ENCODE measurements at places on chromosomes 12 and 14.
A peak's percentile ranks its signal among the peaks of the same experiment; 100 is the strongest.

DNA sequence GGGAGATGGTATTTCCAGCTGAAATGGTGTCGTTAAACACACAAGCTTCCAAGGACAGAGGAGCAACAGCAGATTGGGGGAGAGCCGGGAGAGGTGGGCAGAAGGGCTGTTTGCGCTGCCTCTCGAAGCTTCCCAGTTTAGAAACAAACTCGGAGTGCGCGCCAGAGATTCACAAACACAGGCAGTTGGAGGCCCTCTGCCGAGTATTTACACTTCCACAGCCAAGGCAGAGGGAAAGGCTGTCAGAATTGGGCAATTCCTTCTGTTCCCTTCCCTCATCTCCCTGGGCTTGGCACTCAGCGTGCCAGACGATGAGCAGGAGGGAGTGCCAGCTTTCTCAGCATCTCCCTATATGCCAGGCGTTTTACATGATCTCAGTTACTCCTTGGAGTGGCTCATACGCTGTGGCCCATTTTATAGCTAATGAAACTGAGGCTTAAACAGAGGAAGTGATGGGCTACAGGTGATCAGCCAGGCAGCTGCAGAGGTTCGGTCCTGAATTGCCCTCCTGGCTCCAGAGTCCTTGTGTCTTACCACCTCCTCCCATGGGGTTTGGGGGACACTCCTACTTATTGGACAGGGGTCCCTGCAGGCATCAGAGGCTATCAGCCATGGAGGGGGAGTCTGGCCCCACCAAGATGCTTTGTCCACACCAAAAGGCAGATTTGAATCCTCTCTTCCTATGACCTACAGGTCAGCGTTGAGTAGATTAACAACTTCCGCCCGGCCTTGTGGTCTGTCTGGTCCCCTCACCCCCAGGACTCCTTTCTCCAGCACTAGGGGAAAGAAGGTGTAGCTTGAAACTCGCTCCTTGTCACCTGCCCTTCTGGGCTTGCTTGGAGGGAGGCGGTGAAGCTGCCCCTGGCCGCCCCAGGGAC lies 3.1 kb downstream of the FAM222A start:
- DNase-seq, result no peak

DNA sequence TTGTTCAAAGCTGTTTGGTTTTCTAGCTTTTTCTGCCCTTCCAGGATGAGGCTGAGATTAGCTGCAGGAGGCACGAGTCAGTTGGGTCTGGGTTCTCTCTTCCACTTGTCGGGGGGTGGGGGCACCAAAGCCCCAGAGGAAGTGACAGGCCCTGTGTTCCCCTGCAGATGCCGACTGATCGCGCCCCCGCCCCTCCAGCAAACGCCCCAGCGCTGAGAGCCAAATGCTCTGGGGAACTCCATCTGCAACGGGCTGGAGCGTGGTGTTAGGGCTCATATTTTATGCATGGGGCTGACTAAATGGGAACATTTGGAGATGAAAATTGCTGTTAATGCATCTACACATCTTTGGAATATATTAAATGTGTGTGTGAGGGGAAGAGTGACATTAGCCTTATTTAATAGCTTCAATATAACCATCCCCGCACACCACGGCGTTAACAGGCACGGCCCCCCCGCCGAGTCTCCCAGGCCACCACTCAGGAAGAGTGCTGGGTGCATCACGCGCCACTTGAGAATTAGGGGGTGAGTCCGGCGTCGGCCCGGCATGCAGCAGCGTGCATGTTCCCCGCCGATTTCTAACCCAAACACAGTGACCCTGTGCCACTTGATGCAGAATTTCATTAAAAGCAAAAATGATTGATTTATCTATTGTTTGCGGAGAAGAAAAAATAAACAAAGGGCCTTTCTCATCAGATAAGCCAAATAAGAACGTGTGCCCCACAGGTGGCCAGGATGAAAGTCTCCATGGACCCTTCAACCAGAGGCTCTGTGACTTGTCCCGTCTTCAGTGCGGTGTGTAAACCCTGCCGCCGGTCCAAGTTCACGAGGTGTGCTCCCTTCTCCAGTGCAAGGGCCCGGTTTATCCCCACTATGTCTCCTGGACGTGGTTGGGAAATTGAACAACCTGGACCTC lies 165.0 kb upstream of the RTL1 start:
- no peak for DNase-seq

- DNase-seq, result no peak
Observed at GRCh38 chr12:1189163-1189562, 198.1 kb downstream of the ERC1 start.

DNA sequence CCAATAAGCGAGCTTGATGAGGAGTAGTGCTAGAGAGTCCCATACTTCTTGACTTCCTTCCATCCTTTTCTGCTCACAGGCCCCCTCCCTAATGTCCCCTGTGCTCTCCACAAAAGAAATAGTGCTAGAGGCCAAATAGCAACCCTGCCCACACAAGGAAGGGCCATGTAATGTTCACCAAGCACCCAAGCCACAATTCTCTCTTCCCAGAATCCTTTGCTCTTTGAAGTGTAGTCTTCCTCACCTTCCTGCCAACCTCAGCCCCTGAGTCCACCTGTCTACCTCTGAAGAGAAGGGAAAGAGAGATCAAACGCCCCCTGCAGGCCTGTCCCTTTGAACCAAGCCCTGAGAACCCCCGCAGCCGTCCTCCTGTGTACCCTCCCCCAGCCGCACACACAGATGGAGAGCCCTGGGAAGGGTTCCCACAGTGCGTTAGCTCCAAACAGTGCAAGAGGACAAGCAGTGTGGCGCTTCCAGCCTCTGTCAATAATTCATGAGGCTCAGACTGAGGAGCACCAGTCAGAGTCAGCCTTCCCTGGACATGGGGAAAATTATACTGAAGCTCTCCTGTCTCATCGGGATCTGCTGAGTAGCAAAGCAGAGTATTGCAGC lies 1.9 kb upstream of the DHRS4 start:
- DNase-seq, result peak; percentile 11

DNA sequence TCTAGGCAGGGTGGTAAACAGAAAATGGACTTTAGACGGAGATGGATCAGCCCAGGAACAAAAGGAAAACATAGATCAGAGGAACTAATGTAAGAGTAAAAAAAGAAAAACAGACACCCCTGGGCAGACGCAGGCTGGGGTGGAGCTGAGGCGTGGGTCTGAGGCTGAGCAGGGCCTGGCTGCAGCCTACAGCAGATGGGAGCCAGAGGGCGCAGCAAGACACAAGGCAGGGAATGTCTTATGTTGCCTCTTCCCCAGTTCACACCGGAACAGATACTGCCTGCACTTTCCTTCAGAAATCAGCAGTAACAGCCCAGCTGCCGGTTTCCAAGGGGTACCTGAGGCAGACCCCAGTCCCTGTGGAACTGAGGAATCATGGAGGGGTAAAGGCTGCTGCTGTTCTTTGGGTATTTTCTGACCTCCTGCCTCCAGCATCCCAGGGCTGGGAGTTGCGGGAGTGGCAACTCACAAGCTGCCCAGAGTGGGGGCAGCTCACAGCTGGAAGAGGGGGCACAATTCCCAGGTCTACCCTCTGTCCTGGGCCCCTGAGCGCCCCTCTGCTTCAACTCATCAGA lies 9.8 kb downstream of the ZNF605 start:
- no peak for DNase-seq

- no peak for DNase-seq
Observed at GRCh38 chr12:55642267-55642666, 5.6 kb downstream of the OR10P1 start.

GRCh38 chr12:47360771-47361388 lies 281.1 kb upstream of the AMIGO2 start:
- no peak for DNase-seq

GRCh38 chr12:6285063-6285477 lies 25.4 kb upstream of the PLEKHG6 start:
- peak; percentile 65 for DNase-seq

GRCh38 chr14:68412505-68413465 lies 380.1 kb downstream of the ZFP36L1 start:
- no peak for DNase-seq

GRCh38 chr14:20690848-20691640 lies 2.5 kb downstream of the ANG start:
- peak; percentile 34 for DNase-seq

GRCh38 chr14:74569806-74570591 lies 42.0 kb downstream of the LTBP2 start:
- no peak for DNase-seq

GRCh38 chr14:36618641-36619040 lies 36.2 kb upstream of the NKX2-8 start:
- DNase-seq, result no peak

DNA sequence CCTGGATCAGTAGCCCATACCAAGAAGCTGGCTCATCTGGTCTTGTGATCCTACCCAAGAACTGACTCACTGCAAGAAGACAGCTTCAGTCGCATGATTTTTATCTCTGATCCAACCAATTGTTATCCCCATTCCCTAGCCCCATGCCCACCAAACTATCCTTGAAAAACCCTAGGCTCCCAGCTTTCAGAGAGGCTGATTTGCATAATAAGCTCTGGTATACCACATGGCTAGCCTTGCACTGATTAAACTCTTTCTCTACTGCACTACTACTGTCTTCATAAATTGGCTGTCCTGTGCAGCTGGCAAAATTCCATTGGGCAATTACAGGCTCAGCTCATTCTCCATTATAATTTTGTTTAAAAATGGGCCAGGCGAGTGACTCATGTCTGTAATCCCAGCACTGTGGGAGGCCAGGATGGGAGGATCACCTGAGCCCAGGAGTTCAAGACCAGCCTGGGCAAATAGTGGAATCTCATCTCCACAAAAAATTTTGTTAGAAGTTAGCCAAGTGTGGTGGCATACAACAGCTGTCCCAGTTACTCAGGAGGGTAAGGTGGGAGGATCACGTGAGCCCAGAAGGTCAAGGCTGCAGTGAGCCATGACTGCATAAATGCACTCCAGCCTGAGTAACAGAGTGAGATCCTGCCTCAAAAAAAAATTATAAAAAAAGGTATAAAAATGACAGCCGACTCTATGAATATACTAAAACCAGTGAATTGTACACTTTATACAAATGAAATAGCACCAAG lies 76.7 kb upstream of the EIF5 start:
- no peak for DNase-seq

DNA sequence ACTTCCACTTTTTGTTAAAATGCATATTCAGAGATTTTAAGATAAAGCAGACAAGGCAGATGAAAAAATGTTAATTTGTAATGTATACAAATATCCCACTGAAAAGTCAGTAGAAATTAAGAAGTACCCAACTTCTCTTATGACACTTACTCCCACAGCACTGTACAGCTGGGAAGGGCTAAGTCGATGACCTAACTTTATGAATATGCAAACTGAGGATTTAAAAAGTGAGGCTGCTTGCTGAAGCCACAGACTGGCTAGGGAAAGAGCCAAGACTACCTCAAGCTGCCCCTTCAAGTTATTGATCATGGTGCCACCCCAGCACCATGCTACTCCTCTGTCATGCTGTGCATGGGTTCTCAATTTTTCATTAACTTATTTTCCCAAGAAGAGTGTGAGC lies 17.0 kb downstream of the PPM1H start:
- no peak for DNase-seq

GRCh38 chr12:69644511-69644910 lies 33.8 kb upstream of the LRRC10 start:
- no peak for DNase-seq

DNA sequence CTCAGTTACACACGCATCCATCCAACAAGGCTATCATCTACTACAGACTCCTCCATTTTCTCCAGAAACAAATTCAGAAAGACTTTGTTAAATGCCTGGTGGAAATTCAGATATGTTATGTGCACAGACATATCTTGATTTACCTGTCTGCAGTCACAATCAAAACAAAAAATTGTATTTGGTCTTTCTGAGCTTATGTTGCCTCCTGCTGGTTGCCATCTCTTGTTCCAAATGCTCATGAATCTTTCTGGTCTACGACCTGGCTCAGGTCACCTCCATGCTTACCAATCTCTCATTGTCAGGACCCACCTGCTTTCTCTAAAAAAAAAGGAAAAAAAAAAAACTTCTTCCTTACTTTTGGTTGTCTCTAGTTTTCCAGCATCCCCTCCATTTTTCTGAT lies 169.2 kb upstream of the PLXNC1 start:
- DNase-seq, result peak; percentile 8

DNA sequence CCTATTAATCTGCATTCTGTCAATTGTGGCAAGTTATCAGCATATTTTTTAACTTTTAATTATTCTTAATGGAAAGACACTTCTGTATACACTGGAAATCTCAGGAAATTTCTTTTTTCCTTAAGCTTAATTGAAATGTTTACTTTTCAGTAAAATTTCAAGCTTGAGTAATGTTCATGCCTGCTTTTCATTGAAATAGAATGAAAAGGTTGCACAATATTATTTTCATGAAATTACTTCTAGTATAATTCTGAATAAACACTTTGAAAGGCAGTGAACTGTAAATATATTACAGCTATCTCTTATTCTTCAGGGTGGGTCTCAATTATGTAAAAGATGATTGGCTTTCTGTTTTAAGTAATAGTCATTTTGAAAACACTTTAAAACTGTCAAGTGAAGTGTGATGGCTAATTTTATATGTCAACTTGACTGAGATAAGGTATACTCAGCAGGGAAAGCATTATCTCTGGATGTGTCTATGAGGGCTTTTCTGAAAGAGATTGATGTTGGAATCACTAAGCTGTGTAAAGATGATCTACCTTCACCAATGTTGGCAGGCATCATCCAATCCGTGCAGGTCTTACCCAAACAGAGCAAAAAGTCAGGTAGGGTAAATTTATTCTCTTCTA lies 29.9 kb downstream of the CLEC2D start:
- no peak for DNase-seq

DNA sequence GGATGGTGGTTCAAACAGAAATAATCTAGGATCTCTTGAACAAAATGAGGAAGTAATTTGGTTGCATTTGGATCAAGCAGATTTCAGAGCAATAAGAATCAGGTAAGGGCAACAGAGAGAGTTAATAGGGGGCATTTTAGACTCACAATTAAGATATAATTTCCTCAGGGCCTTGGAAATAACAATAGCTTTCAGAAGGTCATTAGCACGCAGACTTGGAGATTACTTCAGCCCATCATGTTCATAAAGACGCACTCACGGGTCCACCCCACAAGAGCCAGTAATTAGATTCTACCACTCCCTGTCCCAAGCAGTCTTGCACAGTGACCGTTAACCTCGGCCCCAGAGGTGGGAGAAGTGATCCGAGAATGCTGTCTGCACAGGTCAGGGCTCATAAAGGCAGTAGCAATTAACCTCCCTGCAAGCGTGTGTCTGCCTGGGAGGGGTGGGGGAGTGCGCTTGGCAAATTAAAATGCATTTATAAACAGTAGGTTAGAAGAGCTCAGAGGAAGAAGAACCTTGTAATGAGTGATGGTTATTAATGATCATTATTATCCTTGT lies 125.7 kb upstream of the CCDC196 start:
- DNase-seq, result no peak

- DNase-seq, result peak; percentile 48
Observed at GRCh38 chr12:51082561-51083125, 753 bp downstream of the CSRNP2 start.

GRCh38 chr14:102078831-102079699 lies 7.8 kb downstream of the HSP90AA1 start:
- no peak for DNase-seq

GRCh38 chr12:54140588-54141388 lies 48.0 kb downstream of the SMUG1 start:
- no peak for DNase-seq

- DNase-seq, result no peak
Observed at GRCh38 chr14:96953087-96953874, 156.1 kb downstream of the VRK1 start.

- DNase-seq, result no peak
Observed at GRCh38 chr12:103751171-103751570, 89.9 kb downstream of the NT5DC3 start.

- DNase-seq, result no peak
Observed at GRCh38 chr12:68497107-68497506, 113.6 kb upstream of the RAP1B start.

- DNase-seq, result no peak
Observed at GRCh38 chr12:69150796-69151127, 88.6 kb upstream of the CPSF6 start.

- no peak for DNase-seq
Observed at GRCh38 chr14:102999227-102999895, 58.0 kb downstream of the CDC42BPB start.

All from activated CD4-positive, alpha-beta T cell treated with anti-CD3 and anti-CD28 coated beads for 48 hours (primary cell).